ENCODE measurements at places on chromosomes 6 and 20. TPM values are rescaled to one million over a fixed set of nuclear protein-coding genes. Genes with fewer than 3 reads are reported as not detected.

BAG2 gene
- total RNA-seq = 26.5 TPM

NFATC2 gene
- not detected for total RNA-seq

TBXT gene
- total RNA-seq = not detected

PGBD1 gene
- total RNA-seq = 9.5 TPM

TRIM15 gene
- total RNA-seq = not detected

TSHZ2 gene
- total RNA-seq = 1.5 TPM

SCRT2 gene
- not detected for total RNA-seq

SLC32A1 gene
- not detected for total RNA-seq

CLPSL2 gene
- total RNA-seq = not detected

CTCFL gene
- not detected for total RNA-seq

HLA-DQA1 gene
- not detected for total RNA-seq

SLC17A2 gene
- not detected for total RNA-seq

EYA4 gene
- 14.5 TPM for total RNA-seq

FAM162B gene
- 14.1 TPM for total RNA-seq

BTN1A1 gene
- not detected for total RNA-seq

All from uterine smooth muscle cell (primary cell).